ENCODE measurements at places on chromosomes 1 and 21.

- DNase-seq, result no peak
Observed at GRCh38 chr1:209490013-209490412, 93.5 kb upstream of the CAMK1G start.

DNA sequence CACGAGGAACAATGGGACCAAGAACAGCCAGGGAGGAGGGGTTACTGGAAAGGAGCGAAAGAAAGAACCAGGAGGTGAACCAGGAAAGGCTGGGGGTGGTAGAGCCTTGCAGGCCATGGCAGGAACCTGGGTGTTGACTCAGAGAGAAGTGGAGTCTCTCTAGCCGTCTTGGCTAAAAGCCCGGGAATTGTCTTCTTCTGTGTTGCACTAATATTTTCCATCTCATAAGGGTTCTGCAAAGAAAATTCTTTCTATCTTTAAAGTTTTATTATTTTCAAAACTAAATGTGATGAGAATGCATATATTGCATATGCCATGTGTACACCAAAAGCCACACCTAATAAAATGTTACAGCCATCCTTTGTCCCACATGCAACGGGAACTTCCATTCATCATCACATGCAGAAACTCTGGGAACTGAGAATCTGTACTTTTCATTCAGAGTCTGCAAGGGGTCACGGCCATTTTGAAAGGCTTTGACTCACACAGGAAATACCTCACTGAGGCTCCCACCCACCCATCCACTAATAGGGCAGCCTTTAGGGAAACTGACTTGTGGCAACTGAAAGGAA, 38.0 kb downstream of the ERG start:
- no peak for DNase-seq

DNA sequence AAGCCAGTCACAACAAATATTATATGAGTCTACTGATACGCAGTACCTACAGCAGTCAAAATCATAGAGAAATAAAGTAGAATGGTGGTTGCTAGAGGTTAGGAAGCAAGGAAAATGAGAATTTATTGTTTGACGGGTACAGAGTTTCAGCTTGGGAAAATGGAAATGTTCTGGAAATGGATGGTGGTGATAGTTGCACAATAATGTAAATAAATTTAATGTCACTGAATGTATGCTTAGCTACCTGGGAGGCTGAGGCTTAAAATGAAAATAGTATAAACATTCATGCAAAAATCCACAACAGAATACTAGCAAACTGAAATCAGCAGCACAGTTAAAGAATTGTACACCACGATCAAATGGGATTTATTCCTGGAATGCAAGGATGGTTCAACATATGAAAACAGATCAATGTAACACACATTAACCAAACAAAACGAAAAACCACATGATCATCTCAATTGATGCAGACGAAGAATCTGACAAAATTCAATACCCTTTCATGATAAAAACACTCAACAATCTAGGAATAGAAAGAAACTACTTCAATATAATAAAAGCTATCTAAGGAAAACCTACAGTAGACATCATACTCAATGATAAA, 10.7 kb downstream of the TUT4 start:
- DNase-seq, result no peak

DNA sequence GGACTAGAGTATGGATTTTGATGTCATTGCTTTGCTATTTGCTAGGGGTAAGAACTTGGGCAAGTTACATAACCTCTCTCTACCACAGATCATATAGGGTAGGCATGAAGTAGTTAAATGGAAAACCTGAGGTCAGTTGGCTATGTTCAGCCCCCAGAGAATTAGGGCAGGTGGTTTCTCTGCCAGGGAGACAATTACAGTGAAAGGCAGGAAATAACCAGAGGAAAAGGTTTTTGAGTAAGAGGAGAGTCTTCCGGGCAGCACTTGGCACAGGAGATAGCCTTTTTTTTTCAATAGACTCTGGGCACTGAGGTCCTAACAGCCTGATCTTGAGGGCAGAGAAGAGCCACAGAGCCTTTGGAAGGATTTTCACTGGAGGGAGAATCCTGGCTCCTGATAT, 16.7 kb upstream of the SERBP1 start:
- no peak for DNase-seq

DNA sequence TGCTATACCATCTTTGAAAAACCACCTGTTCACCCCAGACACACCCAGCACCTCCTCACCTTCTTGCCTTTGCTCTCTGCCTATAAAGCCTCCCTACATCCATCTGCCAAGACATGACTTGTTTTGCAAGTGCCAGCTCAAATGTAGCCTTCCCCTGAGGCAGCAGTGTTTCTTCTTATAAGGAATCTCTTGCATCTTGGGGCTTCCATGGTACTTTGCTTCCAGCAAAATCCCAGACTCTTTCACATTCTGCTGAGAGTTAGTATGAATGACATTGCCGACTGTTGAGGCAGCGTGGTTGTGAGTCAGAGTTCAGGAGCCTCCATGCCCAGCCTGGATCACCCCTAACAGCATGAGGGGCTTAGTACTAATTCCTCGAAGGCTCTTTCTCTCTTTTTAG, 217.4 kb upstream of the RUNX1 start:
- no peak for DNase-seq

DNA sequence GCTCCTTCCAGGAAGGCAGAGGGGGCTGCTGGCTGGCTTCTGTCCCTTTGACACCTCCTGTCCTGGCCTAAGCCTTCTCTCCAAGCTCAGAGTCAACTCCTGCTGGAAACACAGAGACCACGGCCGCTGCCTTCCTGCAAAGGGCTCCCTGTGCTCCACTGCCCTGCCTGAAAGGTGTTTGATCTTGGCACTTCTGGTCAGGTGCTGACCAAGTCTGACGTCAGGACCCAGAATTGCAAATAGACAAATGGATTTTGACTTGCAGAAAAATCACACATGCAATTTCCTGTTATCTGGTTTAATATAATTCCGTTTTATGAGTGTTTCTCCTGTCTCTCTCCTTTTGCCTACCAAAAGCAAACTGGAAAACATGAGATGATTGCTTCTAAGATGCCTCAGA, 86.5 kb upstream of the HMGB4 start:
- no peak for DNase-seq

GRCh38 chr1:78715181-78715661, 65.6 kb downstream of the IFI44 start:
- no peak for DNase-seq

DNA sequence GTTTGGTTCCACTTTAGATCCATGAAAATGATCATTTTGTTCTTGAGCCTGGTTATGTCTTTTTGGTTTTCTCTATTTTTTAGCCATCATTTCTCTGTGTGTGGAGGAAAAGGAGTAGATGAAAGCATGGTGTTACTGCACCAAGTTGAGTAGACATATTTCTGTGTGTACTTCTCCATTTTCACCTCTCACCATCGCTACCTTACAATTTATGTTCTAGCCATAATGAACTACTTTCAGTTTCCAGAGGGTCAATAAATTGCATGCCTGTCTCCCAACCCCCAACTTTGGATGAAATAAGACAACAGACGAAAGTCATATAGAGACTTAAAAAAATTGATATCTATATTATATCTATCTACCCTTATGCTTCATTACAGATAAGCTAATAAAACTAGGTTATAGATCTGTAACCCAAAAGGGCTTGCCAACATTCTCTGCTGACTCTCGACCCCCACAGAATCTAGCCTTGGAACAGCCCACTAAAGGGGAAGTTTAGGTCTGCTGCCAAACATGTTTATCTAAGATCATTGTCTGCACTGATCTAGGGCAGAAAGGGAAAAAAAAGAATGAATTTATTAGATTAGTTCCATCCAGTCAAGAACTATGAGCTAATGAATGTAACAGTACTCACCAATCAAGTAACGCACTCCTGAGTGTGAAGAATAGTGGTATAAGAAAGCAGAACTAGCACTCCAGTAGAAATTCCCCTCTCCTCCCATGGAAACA, 7.5 kb upstream of the MAN1A2 start:
- DNase-seq, result no peak

GRCh38 chr1:65493802-65494201, 73.3 kb downstream of the LEPR start:
- DNase-seq, result no peak

- DNase-seq, result no peak
Observed at GRCh38 chr1:196970182-196970581, 7.2 kb upstream of the CFHR5 start.

- DNase-seq, result no peak
Observed at GRCh38 chr1:8679395-8679800, 138.0 kb downstream of the RERE start.

DNA sequence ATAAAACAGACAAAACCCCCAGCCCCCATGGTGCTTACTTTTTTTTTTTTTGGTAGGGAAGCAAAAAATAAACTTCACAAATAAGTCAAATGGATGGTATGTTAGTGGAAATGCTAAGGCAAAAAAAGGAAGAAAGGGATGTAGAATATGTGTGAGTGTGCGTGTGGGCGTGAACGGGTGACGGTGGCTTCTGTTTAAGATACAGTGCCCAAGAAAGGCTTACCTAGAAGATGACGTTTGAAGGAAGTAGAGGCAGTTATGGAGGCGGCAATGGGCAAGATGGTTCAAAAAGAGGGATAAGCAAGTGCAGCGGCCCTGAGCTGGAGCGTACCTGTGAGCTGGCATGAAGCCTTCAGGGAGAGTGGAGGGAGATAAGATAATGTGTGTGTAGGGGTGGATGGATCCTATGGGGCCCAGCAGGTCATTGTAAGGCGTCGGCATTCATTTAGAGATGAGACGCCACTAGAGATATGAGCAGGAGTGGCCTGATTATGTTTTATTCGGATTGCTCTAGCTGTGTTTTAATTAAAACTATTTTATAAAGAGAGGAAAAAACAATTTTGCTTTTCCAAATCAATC, 19.9 kb downstream of the LEPR start:
- no peak for DNase-seq

GRCh38 chr1:147292012-147292411, 49.5 kb downstream of the CHD1L start:
- DNase-seq, result no peak

GRCh38 chr1:25820247-25821111, 725 bp downstream of the MTFR1L start:
- peak; percentile 24 for DNase-seq
